ENCODE measurements at places on chromosomes 7 and 10.

GRCh38 chr7:105011831-105012502 lies 2.0 kb upstream of the KMT2E start:
- peak; percentile 40 for DNase-seq

- DNase-seq = no peak
Observed at GRCh38 chr10:65943451-65943850, 982.4 kb upstream of the LRRTM3 start.

- no peak for DNase-seq
Observed at GRCh38 chr7:37526623-37527022, 78.0 kb upstream of the ELMO1 start.

DNA sequence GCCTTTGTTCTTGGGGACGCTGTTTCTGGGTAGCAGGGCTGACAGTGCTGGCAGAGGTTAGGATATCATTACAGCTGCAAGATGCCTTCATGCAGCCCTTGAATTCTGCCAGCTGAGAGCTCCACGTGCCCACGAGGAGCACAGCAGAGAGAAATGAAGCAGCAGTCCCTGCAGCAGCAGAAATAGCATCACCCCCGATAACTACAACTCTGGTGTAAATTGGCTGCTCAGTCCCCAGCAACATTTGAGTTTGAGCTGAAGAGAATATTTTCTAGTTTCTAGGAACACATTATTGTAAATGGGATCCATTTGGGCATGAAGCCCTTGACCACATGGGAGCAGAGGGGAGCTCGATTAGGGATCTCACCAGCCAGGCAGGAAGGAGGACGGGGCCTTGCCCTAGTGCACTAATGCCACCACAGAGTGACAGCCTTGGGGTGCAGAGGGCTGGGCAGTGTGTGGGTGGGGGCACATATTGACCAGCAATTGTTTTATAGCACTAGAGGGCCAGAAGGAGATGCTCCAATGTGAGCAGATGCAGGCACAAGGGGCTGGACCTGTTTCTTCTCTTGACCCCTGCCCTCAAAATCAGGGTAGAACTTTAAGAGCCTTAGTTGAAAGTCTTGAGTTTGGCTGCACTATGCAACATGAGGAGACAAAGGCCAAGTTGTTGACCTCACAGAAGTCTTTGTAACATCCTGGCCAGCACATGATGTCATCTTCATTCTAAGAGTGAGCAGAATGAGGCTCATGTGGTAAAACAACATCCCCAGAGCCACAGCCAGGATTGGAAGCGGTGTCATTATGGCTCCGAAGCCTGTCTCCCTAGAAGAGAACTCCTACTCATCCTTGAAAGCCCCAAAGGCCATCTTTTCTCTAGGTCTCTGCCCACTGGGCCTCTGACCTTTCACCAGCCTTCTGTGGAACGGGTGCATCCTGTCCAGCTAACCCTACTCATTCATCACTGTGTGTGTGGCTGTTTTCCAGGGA lies 52.6 kb downstream of the ADCY1 start:
- DNase-seq = no peak

DNA sequence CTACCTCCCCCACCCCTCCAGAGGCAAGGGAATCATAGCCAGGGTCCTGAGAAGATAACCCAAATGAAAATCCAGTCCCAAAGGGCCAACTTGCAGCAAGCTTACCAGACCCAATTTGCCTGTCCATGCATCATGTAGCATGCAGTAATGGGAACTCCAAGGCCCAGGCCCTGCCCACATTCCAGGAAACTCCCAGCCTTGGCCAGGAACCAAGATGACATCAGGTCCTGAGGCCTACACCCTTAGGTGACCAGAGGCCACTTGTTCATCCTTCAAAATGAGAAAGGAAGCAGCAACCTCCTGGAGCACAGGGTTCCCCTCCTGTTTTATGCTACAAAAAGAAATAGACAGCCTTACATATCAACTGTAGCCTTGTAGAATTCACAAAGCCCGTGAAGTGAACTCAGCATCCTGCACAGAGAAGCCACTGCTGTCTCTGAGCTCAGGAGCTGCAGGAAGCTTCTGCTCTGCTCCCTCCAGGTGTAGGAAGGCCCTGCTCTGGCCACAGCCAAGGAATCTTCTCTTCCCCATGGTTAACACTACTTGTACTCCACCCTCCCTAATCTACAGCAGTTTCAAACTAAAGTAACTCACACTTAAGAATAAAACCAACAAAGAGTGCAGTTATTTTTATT lies 30.3 kb upstream of the GRB10 start:
- peak; percentile 93 for DNase-seq

DNA sequence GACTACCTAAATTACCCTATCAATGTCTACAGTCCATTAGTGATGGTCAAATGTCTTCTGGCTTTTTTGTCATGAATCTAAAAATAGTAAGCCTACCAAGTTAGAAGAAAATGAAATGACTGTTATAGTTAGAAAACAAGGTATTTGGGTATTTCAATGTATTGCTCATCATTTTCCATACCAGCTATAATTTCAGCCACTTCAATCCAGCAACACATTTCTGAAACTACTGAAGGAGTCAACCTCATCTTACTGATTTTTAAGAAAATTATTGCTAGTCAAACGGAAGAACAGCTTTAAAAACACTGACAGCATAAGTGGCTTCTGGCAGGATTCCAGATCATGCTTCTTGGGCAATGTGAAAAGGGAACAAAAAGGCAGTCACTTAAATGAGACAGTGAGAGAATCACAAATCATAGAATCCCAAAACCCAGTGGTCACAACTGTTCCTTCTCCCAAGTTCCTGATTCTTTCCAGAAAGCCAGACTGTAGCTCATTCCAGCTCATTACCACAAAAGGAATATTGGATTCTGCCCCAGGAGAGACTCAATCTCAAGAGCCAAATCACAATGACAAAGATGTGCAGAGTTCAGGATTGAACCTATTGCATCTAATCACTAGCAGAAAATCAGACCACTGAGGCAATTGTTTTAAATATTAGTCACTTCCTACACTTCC lies 61.2 kb upstream of the LRRN3 start:
- peak; percentile 82 for DNase-seq

GRCh38 chr10:58143944-58144343 lies 123.8 kb downstream of the IPMK start:
- no peak for DNase-seq

DNA sequence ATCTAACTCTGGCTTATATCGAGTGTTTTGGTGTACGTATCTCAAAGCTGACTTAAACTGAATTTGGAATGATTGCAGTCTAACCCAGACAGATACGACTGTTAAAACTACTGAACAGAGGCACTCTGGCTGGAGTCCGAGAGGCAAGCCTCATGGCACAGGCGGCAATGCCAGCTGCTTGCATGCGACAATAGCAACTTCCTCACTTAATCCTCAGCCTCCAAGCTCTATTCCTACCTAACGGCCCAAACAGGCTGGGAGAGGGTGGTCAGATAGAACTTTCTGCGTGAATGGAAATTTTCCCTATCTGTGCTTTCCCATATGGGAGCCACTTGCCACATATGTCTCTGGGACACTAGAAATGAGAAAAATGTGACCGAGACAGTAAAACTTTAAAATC lies 292.0 kb upstream of the KLF6 start:
- DNase-seq = no peak

DNA sequence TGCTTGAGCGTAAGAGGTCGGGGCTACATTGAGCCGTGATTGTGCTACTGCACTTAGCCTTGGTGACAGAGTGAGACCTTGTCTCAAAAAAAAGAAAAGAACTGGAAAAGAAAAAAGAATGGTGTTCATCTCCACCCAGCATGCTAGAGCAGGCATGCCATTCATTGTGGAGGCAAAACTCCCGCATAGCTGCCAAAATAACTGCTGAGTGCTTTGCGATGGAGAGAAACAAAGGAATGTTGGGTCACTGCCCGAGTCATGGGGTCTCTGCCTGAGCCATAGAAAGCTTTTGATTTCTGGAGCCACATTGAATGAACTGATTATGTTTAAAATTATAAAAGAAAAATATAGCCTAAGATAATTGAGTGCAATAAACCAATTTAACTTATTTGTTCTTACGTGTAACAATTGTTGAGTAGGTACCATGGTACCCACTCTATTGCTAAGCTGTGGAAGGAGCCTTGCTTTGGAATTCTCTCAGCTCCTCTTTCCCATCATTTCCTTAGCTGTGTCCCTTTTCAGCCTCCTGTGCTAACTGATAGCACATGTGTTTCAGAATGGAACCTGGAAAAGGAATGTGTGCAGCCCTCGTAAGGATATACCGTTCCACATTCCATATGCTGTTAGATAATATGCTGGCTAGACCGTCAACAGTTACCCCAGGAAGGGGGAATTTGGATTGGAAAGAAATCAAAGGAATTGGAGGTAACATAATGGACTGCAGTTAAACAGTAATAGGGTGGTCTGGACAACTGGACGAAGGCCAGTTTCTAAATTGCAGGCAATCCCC lies 99.0 kb downstream of the KIAA1217 start:
- peak; percentile 70 for DNase-seq

DNA sequence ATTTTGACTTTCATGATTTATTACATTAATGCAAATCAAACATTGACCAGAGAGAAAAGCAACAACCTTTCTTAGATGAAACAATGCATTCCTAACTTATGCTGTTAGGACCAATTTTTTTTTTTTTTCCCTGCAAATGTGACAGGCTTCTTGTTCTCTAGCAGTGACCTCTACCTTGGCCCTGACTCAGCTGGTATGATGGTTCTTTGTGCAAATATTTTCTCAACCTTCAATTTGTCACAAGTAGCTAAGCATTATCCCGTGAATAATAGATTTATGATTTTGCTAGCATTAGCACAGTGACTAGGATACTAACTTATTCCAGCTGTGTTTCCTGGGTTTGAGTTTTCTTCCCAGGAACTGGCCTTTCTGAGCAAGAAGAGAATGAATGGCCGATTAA lies 64.9 kb downstream of the PPP1R9A start:
- no peak for DNase-seq

All from thyroid gland (tissue), 4 donors.